ENCODE measurements at places on chromosomes 13 and 19.

GRCh38 chr13:51818276-51818675, 14.3 kb upstream of the DHRS12 start:
- DNase-seq: no peak

DNA sequence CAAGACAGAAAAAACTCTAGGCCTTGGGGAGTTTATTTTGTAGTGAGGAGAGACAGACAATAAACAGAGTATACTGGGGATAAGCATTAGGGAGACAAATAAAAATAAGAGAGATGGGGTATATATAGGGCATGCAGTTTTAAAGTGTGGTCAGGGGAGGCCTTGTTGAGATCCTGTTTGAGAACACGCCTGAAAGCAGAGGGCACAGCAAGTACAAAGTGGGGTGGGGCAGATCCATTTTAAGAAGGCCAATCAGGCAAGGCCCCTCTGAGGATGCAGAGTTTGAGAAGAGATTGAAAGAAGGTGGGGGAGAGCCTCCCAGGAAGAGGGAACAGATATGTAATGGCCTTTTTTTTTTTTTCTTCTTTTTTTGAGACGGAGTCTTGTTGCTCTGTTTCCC, 2.1 kb downstream of the PPP2R1A start:
- no peak for DNase-seq

DNA sequence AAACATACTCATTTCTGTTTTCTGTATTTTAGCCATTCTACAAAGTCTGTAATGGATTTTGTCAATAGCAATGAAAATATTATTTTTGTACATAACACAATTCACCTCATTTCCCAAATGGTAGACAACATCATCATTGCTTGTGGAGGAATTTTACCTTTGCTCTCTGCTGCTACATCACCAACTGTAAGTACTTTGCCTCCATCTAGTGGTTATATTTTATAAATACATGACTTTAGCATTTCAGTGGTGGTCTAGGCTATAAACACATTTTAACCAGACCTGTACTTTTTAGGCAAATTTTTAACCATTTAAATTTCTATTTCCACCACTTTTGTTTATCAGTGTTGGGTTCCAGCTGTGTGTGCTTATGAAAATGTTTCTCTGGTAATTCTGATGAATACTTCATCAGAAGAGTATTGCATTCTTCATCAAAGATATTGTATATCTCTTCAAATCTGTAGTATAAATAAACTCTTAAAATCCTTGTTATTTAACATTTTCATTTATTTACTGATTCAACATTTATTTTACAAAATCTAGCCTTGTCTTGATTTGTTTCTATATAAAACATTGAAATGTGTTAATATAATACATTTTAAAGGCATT, 222.4 kb downstream of the NBEA start:
- no peak for DNase-seq

GRCh38 chr19:3573162-3573857, 566 bp downstream of the HMG20B start:
- no peak for DNase-seq

- DNase-seq: no peak
These were observed 238.9 kb downstream of the TSHZ3 start for GRCh38 chr19:31110336-31110735.

DNA sequence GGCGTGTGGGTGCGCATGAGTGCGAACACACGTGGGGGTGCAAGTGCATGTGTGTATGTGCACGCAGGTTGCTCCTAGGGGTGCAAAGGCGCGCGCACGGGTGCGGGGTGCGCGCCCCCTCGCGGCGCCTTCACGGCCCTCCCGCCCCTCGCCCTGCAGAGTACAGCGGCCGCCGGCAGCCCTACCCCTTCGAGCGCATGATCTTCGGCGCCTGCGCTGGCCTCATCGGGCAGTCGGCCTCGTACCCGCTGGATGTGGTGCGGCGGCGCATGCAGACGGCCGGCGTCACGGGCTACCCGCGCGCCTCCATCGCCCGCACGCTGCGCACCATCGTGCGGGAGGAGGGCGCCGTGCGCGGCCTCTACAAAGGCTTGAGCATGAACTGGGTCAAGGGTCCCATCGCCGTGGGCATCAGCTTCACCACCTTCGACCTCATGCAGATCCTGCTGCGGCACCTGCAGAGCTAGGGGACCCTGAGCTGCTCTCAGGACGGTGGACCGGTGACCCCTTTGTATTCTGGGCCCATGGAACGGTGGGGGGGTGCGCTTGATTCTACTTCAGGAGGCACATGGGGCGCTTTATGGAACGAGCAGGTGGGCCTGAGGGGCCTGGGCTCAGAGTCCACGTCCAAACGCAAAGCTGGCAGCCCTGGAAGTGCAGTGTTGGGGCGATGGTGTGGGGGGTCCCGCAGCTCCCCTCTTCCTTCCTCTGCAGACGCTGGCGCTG, 27.7 kb downstream of the TMEM161A start:
- no peak for DNase-seq

- no peak for DNase-seq
These were observed 2.1 kb upstream of the CDX2 start for GRCh38 chr13:27971236-27971645.

DNA sequence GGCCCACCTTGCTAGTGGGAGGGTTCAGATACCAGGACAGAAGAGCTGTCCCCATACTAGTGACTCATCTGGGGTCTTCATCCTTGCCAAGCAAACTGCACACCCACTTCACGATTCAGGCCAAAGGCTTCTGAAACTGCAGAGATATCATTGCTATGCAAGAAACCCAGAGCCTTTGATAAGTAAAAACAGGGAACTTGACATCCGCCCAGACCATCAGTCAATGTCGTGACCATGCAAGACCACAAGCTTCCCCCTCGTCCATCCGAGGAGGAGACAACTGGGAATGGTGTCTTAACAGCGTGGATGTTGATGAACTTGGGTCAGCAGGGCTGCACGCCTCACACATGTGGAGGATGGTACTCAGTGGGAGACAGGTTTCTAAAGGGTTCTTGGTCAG, 58.0 kb downstream of the ABCC4 start:
- DNase-seq: no peak

DNA sequence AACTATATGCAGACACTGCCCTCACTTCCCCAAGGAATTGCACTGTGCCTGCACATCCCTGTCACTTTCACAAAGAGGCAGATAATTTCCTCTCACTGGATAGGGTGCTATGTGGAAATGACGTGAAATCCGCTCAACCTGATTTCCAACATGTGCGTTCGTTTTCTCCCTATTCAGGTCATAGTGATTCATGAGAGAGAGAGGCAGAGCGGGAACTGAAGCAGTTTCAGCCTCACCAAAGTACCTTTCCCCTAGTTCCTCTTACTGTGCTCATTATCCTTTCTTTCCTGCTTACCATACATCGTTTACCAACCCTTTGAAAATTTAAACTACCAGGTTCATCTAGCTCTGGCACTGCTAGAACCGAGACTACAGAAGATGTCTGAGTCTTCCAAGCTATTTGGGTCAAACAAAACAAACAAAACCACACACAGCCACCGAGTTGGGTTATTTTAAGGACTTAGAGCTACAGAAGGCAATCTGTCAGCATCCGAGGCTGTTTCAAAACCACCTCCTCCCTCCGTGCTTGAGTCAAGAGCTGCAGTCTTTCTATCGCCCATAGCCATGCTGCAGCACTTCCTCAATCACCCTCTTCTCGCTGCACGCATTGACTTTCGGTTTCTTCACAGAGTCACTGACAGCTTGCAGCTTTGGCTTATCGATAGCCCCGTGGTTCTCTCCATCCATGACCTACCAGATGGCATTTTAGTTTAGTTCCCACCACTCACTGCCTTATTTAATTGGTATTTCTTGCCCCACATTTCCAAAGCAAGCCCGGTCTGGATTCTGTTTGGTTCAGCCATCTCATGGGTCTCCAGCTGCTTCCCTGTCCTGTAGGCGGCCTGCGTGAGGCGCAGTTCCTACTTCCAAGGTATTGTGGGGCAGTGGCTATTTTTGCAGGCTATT, 1395.8 kb downstream of the EFNB2 start:
- no peak for DNase-seq

GRCh38 chr13:31885994-31886393, 145.6 kb upstream of the FRY start:
- no peak for DNase-seq

DNA sequence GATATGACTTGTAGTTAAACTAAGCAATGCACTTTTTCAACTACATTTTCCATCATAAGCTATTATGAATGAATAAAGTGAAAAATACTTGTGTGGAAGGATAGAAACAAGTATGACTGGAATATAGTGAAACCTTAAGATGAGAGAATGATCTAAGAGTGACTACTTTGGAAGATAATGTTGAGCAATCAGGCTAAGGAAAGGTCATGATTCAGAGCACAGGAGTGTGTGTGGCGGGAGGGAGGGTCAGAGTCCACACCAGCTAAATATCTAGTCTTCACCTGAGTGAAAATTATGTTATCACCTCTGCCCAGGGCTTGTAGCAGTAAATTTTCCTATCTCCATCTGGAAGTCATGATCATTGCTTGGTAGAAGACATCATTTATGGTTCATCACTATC, 833.4 kb upstream of the ATXN8OS start:
- DNase-seq: no peak

- DNase-seq: no peak
These were observed 1358.5 kb upstream of the PCDH9 start for GRCh38 chr13:68588623-68589022.

GRCh38 chr19:45753548-45753947, 15.5 kb downstream of the SIX5 start:
- DNase-seq: no peak

DNA sequence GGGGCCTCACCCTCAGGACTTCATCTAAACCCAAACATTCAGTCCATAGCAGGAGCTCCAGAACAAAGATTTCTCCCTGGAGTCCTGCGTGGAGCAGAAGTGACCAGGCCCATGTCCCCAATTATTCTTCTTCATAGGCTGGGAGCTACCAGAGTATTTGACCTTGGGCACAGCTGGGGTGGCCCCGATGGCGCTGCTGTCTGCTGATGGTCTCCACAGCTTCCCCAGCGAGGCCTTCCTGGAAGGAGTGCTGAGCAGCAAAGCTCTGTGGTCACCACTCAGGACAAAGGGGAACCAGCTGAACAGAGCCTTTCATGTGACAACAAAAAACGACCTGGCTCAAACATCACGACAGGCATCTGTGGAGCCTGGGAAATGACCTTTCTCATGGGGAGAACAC, 62.7 kb upstream of the ARGLU1 start:
- DNase-seq: no peak
